Activated T-helper 1 cell treated with anti-CD3 and anti-CD28 coated beads, Interleukin-12 subunit alpha, Interleukin-12 subunit beta, Interleukin-2, Interleukin-4 antibody, amounts not matched to agents 30 ng/mL and 10 ng/mL and 1 ng/mL, durations not matched to agents 14 hours and 24 hours and 36 hours (primary cell): ENCODE measurements at places on chromosomes 12 and 14. TPM values are rescaled to one million over a fixed set of nuclear protein-coding genes. Genes with fewer than 3 reads are reported as not detected.

The ESPL1 gene
- total RNA-seq = 61.2 and 68.4 TPM in 2 replicates

The LGR5 gene
- not detected in 2 replicates for total RNA-seq

The GPRC5D gene
- not detected in 2 replicates for total RNA-seq

The LHX5 gene
- total RNA-seq = not detected in 2 replicates

DNA sequence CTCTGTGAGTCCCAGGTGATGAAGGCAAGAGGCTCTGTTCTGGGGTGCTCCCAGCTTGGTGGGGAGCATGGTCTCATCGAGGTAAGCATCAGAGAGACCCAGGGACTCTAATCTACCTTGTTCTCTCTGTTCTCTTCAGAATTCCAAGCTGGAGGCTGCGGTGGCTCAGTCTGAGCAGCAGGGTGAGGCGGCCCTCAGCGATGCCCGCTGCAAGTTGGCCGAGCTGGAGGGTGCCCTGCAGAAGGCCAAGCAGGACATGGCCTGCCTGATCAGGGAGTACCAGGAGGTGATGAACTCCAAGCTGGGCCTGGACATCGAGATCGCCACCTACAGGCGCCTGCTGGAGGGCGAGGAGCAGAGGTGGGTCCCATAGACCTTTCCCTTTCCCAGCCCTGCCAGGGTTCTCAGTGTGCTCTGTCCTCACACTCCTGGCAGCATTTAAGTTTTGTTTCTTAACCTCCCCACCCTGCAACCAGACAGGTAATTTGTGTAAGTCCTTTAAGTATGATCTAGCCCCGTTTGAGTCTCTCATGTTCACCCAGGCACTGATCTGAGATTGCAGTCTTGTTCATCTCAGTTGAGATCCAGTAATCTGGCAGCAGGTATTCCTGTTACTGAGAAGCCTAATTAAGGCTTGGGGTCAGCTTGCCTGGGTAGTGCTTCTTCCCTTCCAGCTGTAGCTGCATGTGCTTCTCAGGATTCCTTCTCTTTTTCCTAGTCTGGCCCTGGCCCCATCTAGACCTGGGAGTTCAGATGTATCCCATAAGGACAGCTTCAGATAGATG is 14.8 kb upstream of the KRT81 start:
- no peak for DNase-seq
- H3K36me3 ChIP-seq = peaks cover 6% of the 10 kb centered on the region
- peaks cover 17% of the 10 kb centered on the region for H3K4me1 ChIP-seq
- H3K4me3 ChIP-seq = no peak overlapping the region
- peaks cover 52% of the 10 kb centered on the region for H3K27me3 ChIP-seq

DNA sequence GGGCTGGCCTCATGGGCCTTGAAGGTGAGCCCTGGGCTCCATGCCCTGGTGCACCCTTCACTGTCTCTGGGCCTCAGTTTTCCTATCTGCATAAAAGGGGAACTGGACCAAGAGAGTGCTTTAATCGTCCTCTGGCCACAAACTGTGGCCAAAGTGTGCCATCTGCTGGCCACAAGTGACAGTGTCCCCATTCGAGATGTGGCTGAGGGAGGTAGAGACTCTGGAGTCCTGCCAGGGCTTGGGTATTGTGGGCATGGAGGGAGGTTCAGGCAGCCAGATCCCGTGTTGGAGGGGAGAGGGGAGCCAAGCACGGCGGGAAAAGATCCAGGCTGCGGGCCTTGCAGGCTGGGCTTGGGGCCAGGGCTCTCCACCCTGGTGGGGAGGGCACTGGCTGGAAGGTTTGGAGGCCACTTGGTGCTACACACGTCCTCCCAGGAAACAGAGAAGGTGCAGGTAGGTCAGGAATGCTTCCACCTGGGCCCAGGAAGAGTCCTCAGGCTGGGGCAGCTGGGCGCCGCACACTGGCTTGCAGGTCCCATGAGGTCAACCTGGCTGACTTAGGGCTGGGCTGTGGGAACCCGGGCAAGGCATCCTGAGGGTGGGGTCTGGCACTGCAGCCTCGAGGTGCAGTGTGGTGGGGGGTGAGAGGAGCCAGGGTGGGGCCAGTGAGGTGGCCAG is 7.3 kb upstream of the KIF26A start:
- H3K4me3 ChIP-seq = no peak overlapping the region
- no peaks in the 10 kb centered on the region for H3K36me3 ChIP-seq
- H3K27me3 ChIP-seq = peaks cover 16% of the 10 kb centered on the region

- no peak for DNase-seq
- no peaks in the 10 kb centered on the region for H3K36me3 ChIP-seq
- H3K27me3 ChIP-seq = no peaks in the 10 kb centered on the region
- no peaks in the 10 kb centered on the region for H3K4me1 ChIP-seq
- H3K27ac ChIP-seq = no peak overlapping the region
These were observed 159.2 kb downstream of the PAH start for GRCh38 chr12:102757882-102758226.

DNA sequence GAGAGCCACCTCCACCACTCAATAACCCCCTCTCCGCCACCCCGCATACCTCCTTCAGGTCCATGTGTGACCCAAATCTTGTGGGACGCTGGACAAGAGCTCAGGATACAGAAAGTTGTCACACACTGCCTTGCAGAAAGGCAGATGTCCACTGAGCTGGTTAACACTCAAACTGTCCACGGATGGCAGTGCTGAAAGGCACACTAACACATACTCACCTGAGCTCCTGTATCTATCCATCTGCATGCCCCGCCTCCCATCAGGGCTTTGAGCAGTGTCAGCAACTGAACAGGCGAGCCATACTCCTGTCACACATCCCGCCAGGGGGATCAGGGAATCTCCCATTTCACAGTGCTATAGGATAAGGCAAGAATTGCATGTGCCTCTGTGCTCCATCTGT is 642.0 kb downstream of the GALC start:
- H3K4me1 ChIP-seq = no peaks in the 10 kb centered on the region
- H3K4me3 ChIP-seq = no peak overlapping the region
- H3K27ac ChIP-seq = no peak overlapping the region
- DNase-seq = no peak

DNA sequence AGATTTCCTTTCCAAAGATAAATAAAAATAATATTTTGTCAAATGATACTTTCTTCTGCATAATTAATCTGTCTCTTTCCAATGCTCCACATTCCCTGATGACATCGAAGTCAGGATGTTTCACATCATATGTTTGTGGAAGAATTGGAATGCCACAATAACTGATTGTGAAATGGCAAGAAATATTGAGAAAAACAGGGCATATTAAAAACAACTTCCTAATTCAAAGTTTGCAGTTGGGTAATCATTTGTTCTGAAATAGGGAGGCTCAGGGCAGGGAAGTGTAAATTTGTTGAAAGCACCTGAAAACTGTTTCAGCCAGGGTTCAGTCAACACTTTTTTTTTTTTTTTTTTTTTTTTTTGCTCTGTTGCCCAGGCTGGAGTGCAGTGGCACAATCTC is 50.7 kb downstream of the BCAT1 start:
- no peak overlapping the region for H3K27ac ChIP-seq
- peaks cover 39% of the 10 kb centered on the region for H3K4me1 ChIP-seq
- no peak overlapping the region for H3K4me3 ChIP-seq
- DNase-seq = no peak

DNA sequence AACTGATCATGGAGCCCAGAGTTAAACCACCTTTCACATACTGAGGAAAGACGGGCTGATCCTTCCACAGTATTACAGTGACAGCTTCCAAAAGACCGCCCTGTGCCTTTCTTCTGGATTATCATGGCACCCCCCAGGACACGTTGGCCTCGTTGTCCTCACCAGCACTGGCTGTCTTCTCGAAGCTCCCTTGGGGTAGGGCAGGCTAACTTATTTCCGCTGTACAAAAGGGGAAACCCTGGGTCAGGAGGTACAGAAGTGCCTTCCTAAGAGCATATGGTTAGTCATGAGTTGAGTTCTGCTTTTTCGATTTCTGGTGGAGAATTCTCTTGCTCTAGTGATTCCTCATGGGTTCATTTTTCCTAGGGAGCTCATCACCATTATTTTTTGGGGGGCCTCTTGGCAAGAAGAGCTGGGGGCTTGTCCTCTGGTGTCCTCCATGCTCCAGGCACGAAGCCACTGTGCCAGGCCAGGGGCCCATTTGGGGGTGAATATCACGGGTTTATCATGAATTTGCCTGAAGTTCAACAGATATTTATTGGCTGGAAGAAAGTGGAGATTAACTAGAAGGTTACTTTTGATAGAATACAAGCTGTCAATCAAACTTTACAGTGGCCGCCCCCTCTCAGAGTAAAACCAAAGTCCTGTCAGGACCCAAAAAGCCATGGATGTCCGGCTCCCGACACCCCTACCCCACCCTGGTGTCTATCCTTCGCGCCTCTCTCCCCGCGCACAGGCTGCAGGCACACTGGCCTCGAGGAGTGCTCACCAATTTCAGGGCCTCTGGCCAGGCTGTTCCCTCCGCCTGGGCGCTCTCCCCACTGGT is 8.8 kb upstream of the TRAF3 start:
- H3K27ac ChIP-seq = no peak overlapping the region
- DNase-seq = peak; percentile 16
- no peaks in the 10 kb centered on the region for H3K27me3 ChIP-seq
- H3K4me1 ChIP-seq = peaks cover 9% of the 10 kb centered on the region

GRCh38 chr12:57899010-57899662 is 42.2 kb upstream of the ATP23 start:
- H3K27me3 ChIP-seq = no peaks in the 10 kb centered on the region
- no peaks in the 10 kb centered on the region for H3K36me3 ChIP-seq
- peak overlapping the region; percentile 96 for H3K27ac ChIP-seq
- peak overlapping the region; percentile 75 for H3K4me3 ChIP-seq
- peaks cover 64% of the 10 kb centered on the region for H3K4me1 ChIP-seq

DNA sequence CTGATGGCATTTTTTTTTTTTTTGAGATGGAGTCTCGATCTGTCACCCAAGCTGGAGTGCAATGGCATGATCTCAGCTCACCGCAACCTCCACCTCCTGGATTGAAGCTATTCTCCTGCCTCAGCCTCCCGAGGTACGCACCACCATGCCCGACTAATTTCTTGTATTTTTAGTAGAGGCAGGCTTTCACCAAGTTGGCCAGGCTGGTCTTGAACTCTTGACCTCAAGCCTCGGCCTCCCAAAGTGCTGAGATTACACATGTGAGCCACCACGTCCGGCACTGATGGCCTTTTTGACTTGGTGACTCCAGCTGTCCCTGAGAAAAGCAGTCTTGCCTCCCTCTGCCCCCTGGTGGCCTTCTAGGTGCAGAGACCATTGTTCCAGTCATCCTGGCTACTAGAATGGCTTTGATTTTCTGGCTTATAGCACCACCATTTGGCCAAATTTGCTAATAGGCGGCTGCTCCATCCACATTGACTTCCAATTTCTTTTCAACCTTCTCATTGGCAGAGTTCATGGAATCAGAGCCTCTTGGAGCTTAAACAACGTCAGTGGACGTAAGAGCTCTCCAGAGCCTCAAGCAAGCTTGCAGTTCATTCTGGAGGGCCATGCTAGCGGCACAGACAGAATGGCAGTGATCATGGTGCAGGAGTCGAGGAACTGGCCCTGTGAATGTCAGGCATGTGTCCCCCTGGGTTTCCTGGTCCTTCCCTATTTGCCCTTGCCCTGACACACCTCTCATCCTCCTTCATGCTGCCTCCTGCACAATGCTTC is 25.4 kb upstream of the EIF4B start:
- H3K4me1 ChIP-seq = no peaks in the 10 kb centered on the region
- peak; percentile 73 for DNase-seq
- no peaks in the 10 kb centered on the region for H3K36me3 ChIP-seq
- peaks cover 29% of the 10 kb centered on the region for H3K27me3 ChIP-seq
- no peak overlapping the region for H3K4me3 ChIP-seq
